ENCODE measurements at places on chromosomes 2 and 18.

- no peak for DNase-seq
Measured at GRCh38 chr2:9836517-9836916, 6.8 kb upstream of the TAF1B start.

DNA sequence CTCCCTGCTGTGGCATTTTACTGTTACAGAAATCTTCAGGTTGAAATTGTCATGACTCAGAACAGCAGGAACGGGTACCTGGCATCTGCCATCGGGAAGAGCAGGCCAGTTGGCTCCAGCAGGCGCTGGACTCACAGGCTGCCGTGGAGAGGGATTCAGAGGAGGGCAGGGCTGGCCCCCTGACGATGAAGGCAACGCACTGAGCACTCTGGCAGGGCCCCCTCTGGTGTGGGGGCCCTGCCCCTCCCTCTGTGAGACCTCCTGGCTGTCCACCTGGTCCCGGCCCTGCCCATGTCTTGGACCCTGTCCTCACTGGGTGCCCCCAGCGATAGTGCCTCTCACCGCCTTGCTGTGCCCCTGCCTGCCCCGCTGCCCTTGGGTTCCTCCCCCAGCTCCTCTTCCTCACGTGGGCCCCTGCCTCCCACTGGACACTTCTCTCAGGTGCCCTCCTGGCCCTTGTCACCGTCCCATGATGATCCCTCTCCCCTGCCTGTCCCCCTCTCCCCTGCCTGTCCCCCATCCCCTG, 23.3 kb upstream of the ALLC start:
- no peak for DNase-seq

GRCh38 chr2:15805206-15805605, 135.1 kb upstream of the MYCN start:
- DNase-seq = no peak

DNA sequence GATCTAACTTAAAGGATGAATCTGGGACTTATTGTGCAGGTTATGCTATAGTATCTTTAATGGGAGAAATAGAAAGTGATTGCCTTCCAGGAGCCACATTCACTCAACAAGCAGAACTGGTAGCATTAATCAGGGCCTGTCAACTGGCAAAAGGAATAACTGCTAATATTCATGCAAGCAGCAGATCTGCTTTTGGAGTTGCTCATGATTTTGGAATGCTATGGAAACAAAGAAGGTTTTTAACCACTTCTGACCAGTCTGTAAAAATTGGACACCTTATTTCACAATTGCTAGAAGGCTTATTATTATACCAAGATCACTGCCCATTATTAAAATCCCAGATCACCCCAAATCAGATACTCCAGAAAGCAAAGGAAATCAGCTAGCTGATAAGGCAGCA, 200.4 kb downstream of the MREG start:
- DNase-seq = no peak

- DNase-seq = no peak
Measured at GRCh38 chr2:167293172-167293781, 405.0 kb downstream of the XIRP2 start.

GRCh38 chr2:85861650-85862049, 27.1 kb downstream of the ST3GAL5 start:
- DNase-seq = no peak

GRCh38 chr2:230685178-230685577, 27.5 kb upstream of the CAB39 start:
- DNase-seq = no peak

DNA sequence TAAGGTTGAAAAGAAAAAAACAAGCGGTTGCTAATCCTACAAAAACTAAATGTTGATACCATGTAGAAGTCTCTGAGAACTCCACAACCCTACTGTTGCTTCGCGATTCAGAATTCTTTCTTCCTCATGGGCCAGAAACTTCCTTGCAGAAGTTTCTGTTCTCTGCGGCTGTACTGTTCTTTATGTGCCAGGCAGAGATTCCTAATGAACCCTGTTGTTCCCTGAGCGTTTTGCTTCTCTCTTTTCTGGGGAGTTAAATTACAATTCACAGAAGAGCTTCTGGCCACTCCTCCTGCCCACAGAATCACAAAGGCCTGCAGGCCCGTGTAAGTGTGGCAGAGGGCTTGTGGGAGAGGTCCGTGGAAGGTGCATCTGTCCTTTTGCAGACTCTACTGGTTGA, 1.8 kb upstream of the THNSL2 start:
- no peak for DNase-seq
